Caki2 (cell line): ENCODE measurements at places on chromosomes 16 and 17. TPM values are rescaled to one million over a fixed set of nuclear protein-coding genes. Genes with fewer than 3 reads are reported as not detected.

DNA sequence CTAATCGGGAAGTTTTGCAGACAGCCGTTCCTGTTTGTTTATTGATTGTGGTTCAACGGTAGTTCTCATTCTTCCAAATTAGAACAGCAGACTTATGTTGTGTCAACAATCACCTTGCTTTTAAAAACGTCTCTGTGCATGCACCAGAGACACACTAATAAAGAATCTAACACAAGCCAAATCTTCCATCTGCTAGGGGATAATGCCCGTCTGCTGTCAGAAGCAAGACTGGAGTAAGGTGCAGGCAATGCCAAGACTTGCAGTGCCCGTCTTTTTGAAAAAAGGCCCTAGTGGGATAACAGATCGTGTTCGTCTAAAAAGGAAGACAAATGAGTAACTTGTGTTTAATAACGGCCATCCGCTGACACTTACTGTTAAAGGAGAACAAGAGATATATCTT, 158.4 kb downstream of the KCNJ2 start:
- no peak for DNase-seq

DNA sequence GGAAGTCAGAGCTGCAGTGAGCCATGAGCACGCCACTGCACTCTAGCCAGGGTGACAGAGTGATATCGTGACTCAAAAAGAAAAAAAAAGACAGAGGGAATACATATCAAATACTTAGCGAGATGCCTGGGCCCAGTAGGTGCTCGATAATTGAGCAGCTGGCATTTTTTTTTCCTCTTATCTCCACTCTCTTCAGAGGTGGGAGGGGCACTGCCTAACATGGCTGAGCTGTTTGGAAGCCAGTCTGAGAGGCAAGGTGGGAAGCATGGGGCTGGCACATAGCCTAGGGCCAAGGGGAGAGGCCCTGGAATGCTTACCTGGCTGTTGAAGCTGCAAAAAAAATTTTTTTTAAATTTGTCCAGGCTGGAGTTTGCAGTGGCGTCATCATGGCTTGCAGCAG, 38.4 kb downstream of the HIC1 start:
- no peak for DNase-seq

DNA sequence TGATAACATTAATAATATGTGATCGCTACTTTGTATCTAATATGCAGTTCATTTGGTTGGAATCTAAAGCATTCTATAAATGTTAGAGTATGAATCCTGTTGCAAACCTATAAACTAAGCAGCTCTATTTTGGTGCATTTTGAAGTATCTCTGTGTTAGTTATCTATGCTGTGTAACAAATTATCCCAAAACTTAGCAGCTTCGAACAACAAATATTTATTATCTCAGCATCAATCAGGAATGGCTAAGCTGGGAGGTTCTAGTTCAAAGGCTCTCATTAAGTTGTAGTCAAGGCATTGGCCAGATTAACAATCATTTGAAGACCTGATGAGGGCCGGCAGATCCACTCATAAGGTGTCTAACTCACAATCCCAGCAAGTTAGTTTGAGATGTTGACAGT, 10.1 kb upstream of the MSI2 start:
- no peak for DNase-seq

DNA sequence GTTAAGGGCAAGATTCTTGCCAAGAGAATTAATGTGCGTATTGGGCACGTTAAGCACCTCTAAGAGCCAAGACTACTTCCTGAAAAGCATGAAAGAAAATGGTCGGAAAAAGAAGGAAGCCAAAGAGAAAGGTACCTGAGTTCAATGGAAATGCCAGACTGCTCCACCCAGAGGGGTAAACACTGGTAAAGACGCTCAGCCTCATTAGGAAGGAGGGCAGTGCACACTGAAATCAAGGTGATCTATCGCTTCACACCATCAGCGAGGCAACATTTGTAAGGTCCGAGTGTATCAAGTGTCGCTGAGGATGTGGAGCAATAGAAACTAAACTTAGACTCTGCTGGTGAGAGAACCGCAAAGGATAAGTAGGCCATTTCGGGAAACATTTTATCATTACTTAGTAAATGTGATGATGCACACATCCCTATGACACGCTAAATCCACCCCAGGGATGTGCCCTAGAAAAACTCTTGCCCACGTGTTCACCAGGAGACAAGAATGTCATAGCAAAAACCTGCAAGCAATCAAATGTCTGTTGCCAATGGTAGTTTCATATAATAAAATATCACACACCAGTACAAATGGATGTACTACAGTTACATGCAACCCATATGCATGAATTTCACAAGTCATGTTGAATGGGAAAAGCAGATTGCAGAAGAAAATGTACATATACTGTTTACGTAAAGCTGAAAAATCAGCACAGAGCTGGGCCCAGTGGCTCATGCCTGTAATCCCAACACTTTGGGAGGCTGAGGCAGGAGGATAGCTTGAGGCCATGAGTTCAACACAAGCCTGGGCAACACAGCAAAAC, 23.6 kb downstream of the CNTROB start:
- DNase-seq: no peak

The CCDC102A gene
- total RNA-seq: 22.2 and 23.1 TPM in 2 replicates

The CCL17 gene
- not detected in 2 replicates for total RNA-seq

DNA sequence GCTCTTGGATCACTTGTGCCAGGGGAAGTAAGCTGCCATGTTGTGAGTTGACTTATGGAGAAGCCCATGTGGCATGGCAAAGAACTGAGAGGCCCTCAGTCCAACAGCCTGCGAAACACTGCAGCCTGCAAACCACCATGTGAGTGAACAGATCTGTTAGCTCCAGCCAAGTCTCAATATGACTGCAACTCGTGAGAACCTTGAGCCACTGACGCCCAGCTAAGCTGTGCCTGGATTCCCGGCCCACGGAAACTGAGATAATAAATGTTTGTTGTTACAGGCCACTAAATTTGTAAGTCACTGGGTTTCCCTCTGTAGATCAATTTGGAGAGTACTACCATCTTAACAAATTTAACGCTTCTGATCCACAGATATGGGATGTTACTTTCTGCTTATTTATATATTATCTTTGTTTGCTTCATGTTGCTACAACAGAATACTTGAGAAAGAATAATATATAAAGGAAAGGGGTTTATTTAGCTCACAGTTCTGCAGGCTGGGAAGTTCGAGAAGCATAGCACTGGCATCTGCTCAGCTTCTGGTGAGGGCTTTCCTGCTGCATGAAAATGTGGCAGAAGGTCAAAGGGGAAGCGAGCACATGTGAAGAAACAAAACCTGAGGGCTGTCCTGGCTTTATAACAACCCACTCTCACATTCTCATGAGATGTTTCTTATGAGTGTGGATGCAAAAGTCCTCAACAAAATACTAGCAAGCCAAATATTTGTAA, 29.4 kb upstream of the ATP2A3 start:
- no peak for DNase-seq

- no peak for DNase-seq
Measured at GRCh38 chr17:56903560-56903959, 10.3 kb downstream of the TRIM25 start.

The ZKSCAN2 gene
- total RNA-seq: 2.9 and 3.1 TPM in 2 replicates

DNA sequence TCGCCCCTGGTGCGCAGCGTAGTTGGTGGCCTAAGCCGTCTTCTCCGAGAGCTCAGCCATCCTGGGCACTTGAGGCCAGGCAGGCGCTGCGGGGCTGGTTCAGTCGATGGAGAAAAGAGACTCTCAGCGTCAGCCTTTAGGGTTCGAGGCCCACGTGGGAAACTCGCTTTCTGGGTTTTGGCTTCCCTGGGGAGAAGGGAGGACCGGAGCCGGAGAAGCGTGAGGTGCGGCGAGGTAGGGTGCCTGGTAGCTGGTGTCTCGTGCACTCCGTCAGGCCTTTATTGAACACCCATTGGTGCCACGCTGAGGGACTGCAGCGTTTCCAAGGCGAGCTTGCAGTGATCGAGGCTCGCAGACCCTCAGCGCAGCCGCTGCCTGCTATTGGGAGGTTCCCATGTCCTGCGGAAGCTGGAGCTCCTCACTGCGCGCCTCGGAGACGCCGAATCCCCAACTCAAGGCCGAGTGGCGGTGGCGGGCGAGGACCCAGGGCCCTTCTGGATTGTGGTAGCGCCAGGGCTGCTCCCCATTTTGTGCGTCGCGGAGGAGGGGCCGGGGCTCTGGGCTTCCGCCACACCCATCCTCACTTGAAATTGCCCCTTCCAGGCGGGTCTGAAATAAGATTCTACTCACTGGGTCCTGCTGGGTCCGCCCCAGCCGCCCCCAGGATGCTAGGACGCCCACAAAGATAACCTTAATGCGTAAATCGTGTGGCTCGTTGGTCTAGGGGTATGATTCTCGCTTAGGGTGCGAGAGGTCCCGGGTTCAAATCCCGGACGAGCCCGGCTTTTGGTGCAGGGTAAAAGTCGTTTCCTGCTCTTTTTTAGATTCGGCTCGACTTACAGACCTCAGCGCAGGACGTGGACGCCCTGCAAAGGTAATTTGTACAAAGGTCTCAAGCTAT, 1.2 kb downstream of the OR1F1 start:
- peak; percentile 56 for DNase-seq

DNA sequence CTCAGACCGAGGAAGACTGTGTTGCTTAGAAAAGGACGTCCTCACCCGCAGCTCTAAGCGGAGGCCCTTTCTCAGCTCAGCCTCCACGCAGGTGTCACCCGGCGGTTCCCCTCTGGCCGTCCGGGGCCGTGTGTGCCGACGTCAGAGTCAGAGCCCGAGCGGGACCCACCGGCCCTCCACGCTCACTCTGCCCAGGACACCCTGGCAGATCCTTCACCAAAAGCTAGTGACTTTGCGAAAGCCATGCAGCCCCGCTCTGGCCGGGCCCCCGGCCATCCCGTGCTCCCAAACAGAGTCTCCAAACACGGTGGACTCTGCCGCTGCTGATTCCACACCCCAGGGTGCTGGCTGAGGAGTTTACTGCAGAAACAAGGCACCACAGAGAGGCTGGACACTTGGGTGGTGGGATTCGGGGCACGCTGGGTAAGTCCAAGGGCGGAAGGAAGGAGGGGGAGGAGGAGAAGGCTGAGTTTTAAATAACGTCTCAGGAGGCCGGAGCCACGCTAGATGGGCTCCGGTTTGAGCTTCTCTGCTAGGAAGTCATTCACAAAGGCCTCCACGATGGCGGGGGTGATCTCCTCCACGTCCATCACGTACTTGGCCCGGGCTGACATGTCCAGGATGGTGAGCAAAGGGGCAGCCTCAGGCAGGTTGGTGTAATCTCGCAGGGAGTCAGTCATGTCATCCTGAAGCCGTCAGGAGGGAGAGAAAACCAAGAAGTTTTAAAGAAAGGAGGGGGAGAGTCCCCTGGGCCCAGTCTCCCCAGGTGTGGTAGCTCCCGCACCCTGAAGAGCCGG, 18.5 kb downstream of the MRM3 start:
- DNase-seq: no peak

The GNG13 gene
- not detected in 2 replicates for total RNA-seq

- no peak for DNase-seq
Measured at GRCh38 chr16:4633910-4634635, 9.4 kb downstream of the MGRN1 start.
